Activated CD4-positive, alpha-beta T cell treated with anti-CD3 and anti-CD28 coated beads for 24 hours (primary cell): ENCODE measurements at places on chromosomes 2 and 18.

DNA sequence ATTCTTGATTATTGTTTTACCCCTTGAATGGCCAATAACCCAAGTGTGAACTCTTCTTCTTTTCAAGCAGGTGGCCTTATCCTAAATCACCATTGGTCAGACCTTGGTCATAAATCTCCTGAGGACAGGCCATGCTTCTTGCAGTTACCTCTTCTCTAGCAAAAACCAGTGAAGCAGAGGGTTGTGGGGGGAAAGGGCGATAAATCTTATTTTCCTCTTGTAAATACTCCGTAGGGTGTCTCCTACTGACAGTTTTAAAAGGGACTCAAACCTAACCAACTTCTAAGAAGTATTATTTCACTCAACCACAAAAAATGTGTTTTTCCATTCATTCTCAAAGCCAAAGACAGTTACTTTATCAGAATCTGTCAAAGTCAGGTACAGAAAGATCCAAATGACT is 168.1 kb upstream of the RMP24 start:
- DNase-seq: no peak

DNA sequence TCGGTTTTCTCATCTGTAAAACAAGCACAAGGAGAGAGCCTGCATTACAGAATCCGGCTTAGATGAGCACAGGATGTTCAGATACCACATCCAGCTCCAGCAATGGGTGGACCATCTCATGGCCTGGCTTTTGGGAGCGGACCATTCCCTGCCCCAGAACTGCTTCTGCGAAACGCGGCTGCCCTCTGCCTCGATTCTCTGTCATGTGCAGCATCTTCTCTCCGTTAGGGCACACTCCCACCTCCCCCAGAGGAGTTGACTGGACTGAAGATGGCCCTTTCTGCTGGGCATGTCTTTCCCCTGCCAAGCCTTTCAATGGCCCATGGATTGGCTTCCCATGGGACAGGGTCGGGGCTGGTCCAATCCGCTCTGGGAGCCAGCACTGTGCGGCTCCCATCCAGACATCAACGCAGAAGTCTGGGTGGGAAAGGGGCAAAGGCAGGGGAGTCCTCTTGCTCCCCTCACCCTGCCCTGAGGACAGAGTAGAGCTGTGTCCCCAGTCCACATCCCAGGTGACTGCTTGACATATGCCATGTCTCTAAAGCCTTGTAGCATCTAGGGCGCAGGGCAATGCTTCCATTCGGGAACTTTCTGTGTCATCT is 14.3 kb upstream of the FAHD2A start:
- DNase-seq: no peak

DNA sequence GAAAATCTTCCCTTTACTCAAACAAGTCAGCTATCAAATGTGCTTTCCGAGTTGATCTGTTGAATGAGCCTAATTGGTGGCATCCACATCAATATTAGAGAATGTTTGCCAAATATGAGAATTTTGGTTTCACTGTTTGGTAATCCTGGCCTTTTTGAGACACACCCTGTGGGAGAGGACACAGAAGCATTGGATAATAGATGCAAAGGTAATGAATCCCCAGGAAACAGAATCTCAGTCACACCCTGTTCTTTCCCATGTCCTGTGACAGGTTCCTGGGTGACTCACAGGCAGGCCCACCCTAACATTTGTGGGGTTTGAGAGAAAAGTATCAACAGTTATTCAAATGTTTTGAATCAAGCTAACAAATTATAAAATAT is 99.8 kb upstream of the PELI1 start:
- DNase-seq: no peak

- DNase-seq: no peak
Observed at GRCh38 chr2:105912081-105912480, 167.4 kb downstream of the NCK2 start.

DNA sequence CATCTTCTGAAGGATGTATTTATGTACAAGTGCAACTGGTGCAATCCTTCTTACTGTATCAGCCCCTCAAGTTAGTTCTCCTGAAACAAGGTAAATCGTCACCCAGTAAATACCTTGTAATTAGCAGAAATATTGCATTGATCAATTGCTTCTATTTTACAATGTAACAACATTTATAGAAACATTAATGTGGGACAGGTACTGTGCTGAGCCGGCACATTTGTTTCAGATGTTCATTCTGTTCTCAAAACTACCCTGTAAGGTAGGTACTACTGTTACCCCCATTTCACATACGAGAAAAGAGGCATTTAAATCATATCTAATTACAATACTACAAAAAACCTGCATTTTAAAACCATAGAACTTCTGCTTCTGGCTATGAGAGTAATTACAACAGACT is 19.5 kb downstream of the RTN4 start:
- no peak for DNase-seq

- DNase-seq: no peak
Observed at GRCh38 chr18:60746919-60747318, 374.3 kb upstream of the MC4R start.

DNA sequence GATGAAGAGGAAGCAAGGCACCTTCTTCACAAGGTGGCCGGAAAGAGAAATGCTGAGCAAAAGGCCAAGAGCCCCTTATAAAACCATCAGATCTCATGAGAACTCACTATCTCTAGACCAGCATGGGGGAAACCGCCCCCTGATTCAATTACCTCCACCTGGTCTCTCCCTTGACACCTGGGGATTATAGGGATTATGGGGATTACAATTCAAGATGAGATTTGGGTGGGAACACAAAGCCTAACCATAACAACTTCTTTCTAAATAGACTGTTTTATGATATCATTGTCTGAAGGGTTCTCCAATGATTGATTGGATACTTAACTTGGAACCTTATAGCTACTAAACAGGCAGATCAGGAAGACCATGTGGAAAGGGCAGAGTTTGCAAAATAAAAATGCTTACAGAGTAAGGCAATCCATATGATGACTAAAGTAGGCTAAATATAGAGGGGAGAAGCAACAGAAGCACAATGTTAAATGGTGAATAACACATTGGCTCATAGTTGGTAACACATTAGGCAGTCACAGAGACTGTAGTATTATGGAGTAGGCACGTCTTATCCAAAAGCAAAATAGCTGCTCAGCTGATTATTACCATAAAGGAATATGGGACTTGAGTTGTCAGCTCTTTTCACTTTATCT is 179.0 kb downstream of the BARD1 start:
- no peak for DNase-seq

DNA sequence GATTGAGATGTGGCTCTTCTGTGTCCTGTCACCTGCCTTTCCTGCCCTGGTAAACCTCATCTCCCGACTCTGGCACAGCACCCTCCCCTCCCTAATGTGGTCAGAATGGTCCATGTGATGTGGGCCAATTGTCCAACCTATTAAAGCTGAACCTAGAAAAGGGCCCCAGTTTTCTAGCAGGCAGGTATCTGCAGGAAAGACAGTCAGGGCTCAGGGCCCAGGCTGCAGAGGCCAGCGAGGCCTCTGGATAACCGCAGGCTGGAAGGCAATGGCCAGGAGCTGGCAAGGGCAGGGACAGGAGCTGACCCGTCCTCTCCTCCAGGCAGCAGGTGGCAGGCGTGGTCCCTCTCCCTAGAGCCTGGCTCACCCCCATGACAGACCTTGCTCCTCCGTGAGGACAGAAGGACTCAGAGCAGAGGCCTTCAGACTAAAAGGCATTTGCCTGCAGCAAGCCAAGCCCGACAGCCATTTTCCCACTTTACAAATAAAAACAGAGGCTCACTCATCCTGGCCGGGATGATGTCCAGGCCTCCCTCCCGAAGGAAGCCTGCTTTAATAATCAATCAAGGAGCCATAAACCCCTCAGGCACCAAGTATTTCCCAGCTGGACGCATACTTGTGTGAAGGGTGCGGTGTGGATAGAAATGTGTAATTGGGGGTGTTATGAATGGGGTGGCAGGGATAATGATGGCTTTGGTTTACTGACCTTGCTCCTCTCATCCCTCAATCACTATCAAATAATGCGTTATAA is 107.1 kb downstream of the TWIST2 start:
- no peak for DNase-seq

GRCh38 chr2:227414846-227415245 is 27.1 kb upstream of the SCYGR1 start:
- no peak for DNase-seq

DNA sequence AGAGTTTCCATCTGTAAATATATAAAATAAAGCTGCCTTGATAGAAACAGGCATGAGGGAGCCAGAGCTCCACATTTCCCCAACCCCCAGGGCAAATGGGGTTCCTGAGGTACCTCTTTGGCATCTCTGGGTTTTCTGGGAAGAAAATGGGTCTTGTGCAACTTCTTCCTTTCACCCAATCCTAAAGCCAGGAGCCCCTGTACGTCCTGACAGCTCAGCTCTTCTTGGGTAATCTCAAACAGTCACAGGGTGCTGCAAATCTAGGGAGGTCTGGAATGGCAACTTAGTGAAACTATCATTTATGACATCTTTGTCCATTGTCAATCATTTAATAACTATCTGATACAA is 36.6 kb upstream of the STAT1 start:
- DNase-seq: no peak

DNA sequence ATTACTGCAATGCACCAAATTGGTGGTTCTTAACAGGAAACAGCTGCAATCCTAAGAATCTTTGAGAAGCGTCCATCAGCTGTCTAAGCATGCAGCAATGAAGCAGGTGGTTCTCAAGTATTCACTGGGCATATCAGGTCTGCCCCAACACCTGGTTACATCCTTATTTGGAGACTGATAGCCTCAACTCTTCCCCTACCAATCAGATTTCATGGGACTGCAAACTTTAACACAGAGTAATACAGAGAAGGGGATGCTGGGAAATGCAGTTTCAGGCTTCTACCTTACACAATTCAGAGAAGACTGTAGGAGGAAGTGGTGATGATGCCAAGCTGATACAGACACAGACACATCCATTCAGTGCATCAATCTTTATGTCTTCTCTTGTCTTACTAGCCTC is 240.5 kb downstream of the BCL2 start:
- DNase-seq: no peak

- DNase-seq: no peak
Observed at GRCh38 chr2:81942876-81943275, 1638.3 kb upstream of the LRRTM1 start.

GRCh38 chr2:62501794-62502500 is 4.0 kb downstream of the TMEM17 start:
- DNase-seq: no peak

GRCh38 chr2:234630801-234631261 is 133.9 kb upstream of the ARL4C start:
- no peak for DNase-seq

GRCh38 chr2:240310645-240311044 is 124.8 kb upstream of the GPC1 start:
- no peak for DNase-seq

DNA sequence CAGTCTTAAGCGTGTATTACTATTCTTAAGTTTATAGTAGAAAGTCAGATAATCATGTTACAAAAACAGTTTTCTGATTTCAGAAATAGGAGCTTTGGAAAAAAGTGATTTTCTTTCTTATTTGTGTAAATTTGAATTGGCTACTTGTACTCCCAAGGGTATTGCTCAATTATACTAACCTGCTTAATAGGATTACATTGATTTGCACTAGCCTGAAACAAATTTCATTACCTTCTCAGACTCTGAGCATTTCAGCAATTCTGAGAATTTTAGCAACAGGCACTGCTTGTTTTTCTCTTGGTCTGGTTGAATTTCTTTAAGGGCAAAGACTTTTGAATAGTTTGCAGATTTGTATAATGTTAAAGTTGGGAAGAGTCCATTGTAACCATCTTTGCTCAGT is 87.2 kb upstream of the NXPH2 start:
- DNase-seq: no peak

GRCh38 chr2:151637271-151637781 is 97.0 kb downstream of the NEB start:
- no peak for DNase-seq

DNA sequence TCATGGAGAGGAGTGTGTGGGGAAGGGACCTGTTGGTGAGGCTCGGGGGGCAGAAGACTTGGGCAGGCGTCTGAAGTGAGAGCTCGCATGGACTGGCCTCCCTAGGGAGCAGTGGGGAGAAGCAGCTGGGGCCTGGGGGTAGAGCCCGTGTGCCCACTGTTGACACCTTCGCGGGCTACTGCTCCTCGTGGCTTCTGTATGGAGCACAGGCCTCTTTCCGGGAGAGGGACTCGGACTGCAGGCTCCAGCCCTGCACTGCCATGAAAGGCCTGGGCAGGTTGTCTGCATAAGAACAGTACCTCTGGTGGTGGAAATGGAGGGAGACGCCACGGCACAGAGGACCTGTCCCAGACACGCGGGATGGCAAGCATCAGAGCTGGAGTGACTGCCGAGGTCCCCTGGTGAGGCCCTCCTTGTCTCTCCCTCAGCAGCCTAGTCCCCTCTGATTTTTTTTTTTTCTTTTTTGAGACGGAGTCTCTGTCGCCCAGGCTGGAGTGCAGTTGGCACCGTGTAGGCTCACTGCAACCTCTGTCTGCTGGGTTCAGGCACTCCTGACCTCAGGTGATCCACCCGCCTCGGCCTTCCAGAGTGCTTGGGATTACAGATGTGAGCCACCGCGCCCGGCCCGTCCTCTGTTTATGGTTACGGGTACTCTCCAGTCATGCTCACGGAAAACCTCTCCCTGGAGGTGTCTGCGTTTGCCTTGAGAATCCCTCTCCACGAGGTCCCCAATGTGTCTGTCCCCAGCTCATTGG is 44.7 kb upstream of the PTMA start:
- DNase-seq: no peak
